ENCODE measurements at places on chromosomes 4 and X.
A peak's percentile ranks its signal among the peaks of the same experiment; 100 is the strongest.

DNA sequence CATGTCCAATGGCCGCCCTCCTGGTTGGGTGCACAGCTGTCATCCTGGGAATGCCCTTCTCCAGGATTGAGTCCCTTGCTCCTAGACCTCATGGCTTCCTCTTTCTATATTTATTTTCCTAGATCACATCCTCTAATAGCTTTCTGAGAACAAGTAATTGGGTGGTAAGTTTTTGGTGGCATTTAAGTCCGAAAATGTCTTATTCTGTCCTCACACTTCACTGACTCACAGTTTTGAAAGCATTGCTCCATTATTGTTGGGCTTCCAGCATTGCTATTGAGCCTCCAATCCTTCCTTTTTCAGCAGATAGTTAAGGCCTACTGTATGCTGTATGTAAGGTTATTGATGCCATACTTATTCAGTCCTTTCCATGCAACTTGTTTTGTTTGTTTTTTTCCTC, 25.9 kb downstream of the PGM2 start:
- DNase-seq, result no peak

- DNase-seq, result no peak
Measured at GRCh38 chr4:6076391-6076790, 58.2 kb upstream of the C4orf50 start.

DNA sequence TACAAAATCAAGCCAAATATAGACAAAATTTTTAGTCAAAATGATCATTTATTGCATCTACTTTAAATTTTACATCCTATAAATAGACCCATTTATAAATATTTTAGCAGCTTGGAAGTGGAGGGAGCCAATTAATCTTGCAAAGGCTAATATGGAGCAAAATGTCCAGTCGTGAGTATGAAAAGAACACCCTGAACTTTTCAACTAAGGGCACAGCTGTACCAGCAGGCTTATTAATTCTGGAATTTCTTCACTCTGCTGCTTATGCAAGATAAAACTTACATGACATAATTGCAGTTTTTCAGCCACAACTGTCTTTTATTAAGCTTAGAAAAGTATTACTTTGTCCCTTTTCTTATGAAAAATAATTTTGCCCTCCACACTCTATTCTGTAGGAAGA, 22.9 kb upstream of the USP53 start:
- no peak for DNase-seq

GRCh38 chr4:32268863-32269262, 1548.7 kb downstream of the PCDH7 start:
- DNase-seq, result no peak

DNA sequence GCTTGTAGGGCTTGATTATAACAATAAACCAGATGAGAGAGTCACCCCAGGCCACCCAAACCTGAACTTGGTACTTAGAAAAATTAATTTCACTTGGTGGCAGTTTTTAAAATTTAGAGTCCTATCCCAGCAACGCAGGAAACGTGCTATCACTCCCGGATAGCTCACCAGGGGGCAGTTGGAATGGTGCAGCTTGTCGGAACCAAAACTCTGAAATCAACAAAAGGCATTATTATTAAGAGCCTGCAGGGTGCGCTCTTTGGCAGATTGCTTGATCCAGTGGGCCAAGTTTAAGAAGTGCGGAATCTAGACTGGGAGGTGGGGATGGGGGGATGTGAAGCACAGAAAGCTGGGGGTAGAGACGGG, 2.4 kb downstream of the FRAS1 start:
- DNase-seq, result no peak

DNA sequence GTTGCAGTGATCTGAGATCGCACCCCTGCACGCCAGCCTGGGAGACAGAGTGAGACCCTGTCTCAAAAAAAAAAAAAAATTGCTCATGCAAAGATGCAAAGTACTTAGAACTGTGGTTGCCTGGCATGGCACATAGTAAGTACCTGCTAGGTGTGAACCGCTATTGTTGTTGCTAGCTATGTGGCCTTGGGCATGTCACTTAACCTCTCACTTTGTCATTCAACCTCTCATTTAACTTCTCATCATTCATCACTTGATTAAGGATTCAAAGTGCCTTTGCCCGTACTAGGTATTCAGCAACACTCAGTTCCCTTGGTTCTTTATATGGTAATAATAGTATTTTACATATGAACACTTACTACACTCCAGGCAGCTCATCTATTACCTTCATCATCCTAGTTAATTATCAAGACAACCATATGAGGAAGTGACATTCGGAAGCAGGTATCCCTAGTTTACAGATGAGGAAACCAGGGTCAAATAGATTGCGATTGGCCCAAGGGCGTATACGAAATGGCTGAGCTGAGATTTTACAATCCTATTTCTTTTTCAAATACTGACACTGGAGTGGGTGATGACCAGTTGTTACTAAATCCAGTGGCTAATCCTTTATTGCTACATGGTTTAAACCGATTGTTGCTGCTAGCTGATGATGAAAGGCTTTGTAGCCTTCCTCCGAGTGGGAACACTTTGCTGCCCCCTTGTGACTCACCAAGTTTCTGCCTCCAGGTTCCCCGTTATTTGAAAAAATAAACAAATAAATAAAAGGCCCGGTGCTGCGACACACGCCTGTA, 28.8 kb upstream of the SOWAHD start:
- peak; percentile 27 for DNase-seq

DNA sequence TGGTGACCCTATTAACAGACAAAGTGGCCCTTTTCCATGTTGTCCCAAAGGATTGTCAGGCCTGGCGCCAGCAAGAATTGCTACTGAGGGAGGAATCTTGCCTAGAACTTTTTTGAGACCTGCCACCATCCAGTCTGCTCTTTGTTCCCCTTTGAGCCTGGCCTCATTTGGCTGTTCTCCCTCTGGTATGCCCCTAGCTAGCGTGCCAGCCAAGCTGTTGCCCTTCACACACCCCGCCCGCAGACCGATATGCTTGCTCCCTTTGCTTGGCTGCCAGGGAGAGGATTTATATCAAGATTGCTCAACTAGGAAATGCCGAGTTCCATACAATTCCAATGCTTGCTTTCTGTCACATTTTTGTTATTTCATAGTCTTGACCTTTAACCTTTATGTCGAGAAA, 24.4 kb downstream of the IGSF1 start:
- no peak for DNase-seq

DNA sequence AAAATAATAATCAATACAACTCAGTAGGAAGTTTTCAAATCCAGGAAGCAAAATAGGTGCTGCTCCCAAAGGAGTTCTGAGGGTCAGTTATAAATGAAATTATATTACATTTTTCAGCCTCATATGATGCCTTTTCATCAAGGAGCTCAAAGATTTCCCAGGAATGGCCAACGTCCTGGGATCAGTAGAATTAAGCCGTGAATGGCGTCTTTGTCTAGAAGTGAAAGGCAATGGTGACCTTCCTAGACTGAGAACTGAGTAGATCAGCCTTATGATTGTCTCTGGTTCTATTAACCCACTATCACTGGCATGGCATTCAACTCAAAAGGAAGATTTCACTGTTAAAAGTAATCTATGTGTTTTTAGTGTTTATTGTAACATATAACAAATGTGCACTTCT, 74.4 kb downstream of the ENOX2 start:
- no peak for DNase-seq

- no peak for DNase-seq
Measured at GRCh38 chr4:26281881-26282280, 38.9 kb upstream of the RBPJ start.

DNA sequence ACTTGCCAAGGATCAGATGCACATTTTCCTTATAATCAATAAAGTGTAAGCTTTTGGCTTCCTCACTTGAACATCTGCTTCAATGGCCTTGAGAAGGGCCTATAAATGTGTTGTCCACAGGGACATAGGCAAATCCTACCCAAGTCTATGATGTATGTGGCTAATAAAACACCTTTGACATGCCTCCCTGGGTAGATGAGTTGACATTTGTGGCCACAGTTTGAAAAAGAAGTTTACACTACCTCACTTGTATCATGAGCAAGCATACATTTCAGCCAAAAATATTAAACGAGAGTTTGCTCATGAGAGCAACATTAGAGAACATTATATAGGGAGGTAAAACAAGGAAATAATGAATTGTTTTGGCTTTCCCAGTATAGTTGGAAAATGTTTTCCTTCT, 1067.7 kb downstream of the C4orf33 start:
- no peak for DNase-seq

- DNase-seq, result no peak
Measured at GRCh38 chr4:76962406-76963130, 13.0 kb downstream of the SEPTIN11 start.

DNA sequence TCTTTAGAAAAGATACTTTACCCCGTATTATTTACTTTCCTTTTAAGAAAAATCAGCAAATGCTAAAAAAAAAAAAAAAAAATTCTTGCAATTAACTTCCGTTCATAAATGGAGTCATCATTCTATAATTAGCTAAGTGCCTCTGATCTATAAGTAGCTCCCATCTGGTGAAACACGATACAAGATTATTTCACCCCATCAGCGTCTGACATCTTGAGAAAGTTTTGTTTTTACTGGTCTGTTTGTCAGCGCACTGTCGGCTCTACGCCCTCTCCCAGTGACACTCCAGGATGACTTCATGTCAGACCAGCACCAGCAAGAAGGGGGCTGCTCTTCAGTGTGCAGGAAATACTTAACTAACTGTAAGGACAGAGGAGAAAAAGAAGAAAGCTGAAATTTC, 108.3 kb downstream of the AFAP1 start:
- no peak for DNase-seq

DNA sequence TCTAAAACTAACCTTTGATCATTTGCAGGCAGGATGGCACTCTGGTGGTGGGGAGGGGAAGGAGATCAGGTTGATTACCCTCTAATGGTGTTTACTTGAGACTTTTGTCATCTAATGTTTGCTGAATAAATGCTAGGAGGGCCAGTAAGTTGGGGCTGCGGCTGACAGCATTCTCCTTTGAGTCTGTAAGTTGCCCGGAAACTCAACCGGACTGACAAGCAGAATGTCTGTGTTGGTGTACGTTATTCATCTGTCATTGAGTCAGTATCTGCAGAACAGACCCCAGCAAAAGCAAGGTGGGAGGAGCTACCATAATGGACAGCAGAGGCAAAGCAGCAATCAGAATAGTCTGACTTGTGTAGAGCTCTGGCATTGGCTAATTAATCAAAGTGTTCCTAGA, 1210.6 kb upstream of the PABPC4L start:
- DNase-seq, result no peak

DNA sequence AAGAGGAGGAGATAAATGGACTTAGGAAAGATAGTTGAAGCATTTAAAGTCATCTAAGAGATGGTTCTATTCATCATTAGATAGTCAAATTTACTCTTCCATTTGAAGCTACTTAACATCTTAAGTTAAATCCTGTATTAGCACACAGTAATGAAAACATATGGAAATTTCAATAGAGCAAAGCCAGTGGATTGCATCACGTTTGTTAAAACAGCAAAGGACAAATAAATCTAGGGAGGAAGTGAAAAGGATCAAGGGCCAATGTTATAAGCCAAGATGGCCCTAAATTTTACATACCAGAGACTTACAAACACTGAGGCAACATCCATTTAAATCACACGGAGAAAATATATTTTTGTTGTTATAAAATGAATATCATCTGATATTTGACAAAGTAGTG, 602.8 kb downstream of the INPP4B start:
- DNase-seq, result no peak

DNA sequence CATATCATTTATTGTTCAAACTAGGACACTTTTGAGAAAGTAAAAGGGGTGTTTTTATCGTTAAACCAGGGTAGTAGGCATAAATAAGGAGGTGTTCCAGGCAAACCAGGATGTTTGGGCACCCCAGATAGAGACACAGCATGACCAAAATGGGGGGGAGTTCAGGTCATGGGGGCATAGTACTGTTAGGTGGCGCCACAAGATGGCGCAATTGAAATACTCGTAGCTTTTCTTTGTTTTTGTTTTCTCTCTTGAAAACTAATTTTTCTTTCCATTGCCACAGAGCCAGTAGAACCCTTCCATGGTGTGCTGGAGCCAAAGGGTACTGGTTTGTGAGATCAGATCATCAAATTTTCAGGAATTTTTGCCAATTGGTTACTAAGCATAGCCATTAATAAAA, 283.4 kb downstream of the BCOR start:
- no peak for DNase-seq

- no peak for DNase-seq
Measured at GRCh38 chrX:11341274-11342201, 48.3 kb downstream of the AMELX start.

GRCh38 chrX:154484255-154485149, 1.9 kb downstream of the UBL4A start:
- no peak for DNase-seq

DNA sequence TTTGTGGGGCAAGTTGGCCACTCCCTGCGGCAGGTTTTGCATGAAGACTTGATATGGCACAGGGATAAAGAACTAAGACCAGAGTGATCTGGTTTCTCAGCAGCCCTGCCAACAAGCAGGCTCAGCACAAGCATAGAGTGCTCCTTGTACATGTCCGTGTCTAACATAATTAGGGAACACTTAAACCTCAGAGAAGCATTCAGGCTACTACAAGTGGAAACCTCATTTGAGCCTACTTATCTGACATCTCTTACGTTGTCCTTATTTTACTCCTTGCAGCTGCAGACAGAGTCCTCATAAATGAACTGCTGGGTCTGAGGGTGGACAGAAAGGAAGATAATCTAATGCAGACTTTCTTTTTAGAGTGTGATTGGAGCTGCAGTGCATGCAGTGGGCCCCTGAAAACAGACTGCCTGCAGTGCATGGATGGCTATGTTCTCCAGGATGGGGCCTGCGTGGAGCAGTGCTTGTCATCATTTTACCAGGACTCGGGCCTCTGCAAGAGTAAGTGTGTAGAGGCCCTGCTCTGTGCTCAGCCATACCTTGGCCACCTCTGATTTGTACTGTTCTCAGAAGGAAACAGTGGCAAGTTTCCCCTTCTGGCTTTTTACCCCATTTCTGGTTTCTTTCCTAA, 179.1 kb upstream of the ANXA3 start:
- DNase-seq, result no peak

GRCh38 chr4:53714236-53715140, 123.2 kb upstream of the LNX1 start:
- no peak for DNase-seq

DNA sequence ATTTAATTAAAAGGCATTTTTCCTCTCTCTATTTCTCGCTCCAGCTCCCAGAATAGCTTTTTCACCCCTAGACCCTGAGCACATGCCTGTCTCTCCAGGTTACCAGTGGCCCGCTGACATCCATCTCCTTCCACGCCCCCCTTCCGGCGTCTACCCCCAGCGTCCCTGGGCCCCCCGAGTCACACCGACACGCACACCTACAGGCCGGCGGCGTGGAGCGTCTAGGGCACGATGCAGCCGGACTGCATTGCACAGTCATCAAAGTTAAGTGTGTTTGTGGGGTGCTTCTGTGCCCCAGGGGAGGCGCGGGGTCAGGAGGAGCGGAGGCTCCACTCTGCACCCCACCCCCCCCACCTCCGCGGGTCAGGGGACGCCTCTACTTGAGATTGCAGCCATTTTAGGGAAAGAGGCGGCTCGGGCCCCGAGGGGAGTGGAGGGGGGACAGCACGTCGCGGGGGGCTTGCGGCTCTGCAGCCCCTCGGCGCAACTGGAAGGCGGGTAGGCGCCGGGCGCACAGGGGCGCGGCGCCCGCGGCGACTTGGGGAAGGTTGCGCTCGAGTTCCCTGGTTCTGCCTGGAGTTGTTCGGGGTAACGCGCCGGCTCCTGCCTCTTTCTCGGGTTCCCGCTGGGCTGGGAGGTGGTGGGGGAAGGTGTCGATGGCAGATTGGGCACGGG, 112.7 kb downstream of the DHX15 start:
- DNase-seq, result no peak
